ENCODE measurements at places on chromosomes 4 and X.

GRCh38 chr4:29276150-29276549, 1444.0 kb upstream of the PCDH7 start:
- no peak for DNase-seq

- DNase-seq, result no peak
Measured at GRCh38 chr4:159722918-159723317, 620.0 kb downstream of the RAPGEF2 start.

DNA sequence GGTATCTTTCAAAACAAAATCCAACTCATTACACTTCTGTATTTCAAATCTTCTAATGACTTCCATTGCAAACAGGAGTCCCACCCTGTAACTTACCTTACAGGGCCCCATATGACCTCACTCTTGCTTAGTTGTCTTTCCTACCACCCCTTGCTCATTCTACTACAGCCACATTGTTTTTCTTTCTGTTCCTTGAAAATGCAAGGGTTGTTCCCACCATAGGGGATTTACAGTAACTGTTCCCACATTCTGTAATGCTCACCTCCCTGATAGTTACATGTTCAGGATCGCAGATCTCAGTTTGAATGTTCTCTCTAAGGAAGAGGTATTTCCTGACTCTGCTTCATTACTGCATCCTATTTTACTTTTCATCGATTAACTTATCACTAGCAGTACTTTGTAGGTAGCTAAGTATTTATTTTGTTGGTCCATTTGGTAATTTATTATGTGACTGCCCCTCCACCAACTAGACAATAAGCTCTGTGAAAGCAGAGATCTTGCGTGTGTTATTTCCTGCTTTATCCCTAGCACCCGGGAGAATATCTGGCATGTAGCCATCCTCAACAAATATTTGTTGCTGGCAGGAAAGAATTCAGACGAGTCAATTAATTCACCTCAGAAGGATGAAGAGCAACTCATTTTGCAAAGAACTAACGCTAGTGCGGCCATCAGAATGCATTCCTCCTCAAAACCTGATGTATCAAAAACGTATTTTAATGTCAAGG, 21.4 kb downstream of the MAOB start:
- DNase-seq, result no peak

- DNase-seq, result no peak
Measured at GRCh38 chrX:119411959-119412358, 12.8 kb downstream of the SLC25A43 start.

DNA sequence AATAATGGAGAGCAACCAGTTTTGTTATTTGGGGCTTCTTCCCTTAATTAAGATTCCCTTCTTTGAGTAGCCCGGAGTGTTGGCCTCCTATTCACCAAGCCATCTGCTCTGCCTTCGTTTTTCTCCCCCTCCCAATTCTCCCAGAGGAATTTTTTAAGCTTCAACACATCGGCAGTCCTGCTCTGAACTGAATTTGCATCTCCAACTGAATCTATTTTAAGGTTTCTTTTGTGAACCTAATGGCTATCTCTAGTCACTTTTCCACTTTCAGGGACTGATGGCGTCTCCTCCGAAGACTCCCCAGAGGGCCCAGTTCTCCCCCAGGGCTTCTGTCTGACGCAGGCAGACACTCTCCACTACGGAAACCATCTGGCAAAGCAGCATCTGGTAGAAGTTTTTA, 280.2 kb downstream of the ADGRA3 start:
- no peak for DNase-seq

GRCh38 chr4:147303174-147303872, 177.6 kb upstream of the EDNRA start:
- DNase-seq, result no peak

- DNase-seq, result no peak
Measured at GRCh38 chrX:20285511-20285910, 18.8 kb upstream of the RPS6KA3 start.

GRCh38 chrX:110012818-110013485, 10.0 kb downstream of the TMEM164 start:
- DNase-seq, result no peak

GRCh38 chrX:15507005-15507404, 6.4 kb downstream of the BMX start:
- DNase-seq, result no peak

- no peak for DNase-seq
Measured at GRCh38 chrX:9464435-9465371, at the start of gene TBL1X. Gene TBL1X (plus strand): TSS chrX:9465058. CDS start chrX:9653587, 188,529 bp downstream.

GRCh38 chr4:71266090-71266794, 72.6 kb upstream of the SLC4A4 start:
- no peak for DNase-seq

GRCh38 chr4:134762053-134762452, 560.5 kb upstream of the PABPC4L start:
- DNase-seq, result no peak

DNA sequence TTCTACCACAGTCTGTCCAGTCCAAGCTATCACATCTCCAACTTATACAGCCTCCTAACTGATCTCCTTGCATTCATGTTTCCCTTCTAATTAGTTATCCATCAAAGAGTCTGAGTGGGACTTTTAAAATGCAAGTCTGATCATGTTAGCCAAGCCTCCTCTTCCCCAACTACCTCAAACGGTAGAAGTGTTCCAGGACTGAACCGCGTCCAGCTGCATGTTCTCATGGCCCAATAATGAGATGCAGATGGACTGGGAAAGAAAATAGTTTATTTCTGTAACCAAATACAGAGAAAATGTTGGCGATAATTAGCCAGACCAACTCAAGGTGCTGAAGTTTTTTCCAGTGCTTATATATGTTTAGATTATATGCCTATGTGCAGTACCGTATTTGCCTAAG, 46.6 kb upstream of the PPP1R2C start:
- no peak for DNase-seq

DNA sequence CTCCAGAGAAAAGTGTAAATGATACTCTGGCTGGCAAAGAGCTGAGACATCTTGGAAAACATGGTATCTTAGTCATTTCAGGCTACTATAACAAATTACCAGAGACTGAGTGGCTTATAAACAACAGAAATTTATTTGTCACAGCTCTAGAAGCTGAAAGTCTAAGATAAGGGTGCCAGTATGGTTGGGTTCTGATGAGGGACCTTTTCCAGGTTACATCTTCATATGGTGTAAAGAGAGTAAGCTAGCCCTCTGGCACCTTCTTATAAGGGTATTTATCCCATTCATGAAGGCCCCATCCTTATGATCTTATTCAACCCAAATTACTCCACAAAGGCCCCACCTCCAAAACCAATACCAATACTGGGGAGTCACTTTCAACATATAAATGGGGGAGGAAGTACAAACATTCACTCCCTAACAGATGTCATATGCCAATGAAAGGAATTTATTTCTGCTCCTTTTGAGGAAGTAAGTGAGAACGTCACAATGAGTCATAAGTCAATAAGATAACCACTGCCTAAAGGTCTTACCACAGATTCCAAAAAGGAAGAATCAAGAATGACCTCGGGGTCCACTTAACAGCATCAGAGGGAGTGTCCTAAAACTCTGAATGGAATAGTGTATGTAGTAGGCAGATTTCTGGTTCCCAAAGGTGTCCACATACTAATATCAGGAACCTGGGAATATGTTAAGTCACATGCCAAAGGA, 246.6 kb downstream of the OPHN1 start:
- DNase-seq, result no peak

DNA sequence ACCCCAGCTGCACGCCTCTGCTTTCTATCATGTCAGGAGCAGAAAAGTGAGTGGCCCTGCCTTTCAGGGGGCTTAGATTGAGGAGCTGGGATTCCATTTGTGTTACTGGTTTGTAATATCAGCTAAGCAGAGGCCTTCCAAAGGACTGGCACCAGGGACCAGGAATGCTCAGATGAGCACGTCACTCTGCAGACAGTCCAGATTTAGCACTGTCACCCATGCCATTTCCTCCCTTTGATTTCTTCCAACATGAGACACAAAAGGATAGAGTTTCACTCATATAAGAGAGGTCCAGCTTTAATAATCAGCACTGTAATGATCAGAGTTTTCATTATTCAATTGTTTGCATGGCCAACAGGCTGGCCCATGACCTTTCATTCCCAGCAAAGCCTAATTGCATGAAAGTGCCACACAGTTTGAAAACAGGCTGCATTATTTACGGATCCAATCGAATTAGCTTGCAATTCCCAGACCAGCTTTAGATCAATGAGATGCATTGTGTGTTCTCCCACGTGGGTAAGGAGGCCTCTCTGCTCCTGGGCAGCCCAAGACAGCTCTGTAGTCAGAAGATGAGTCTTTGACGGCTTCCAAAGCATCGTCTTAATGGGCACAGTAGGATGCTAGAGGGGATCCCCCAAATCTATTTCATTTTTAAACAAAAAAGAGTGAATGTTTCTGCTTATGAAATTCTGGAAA, 9.8 kb upstream of the SLC2A9 start:
- DNase-seq, result no peak

GRCh38 chr4:147581606-147582350, 35.4 kb upstream of the TMEM184C start:
- no peak for DNase-seq
